ENCODE measurements at places on chromosomes 3 and 15. TPM values are rescaled to one million over a fixed set of nuclear protein-coding genes. Genes with fewer than 3 reads are reported as not detected.
A peak's percentile ranks its signal among the peaks of the same experiment; 100 is the strongest.

Gene SAMMSON
- not detected for total RNA-seq

GRCh38 chr3:134299185-134299887 lies 48.7 kb upstream of the RYK start:
- DNase-seq: no peak

DNA sequence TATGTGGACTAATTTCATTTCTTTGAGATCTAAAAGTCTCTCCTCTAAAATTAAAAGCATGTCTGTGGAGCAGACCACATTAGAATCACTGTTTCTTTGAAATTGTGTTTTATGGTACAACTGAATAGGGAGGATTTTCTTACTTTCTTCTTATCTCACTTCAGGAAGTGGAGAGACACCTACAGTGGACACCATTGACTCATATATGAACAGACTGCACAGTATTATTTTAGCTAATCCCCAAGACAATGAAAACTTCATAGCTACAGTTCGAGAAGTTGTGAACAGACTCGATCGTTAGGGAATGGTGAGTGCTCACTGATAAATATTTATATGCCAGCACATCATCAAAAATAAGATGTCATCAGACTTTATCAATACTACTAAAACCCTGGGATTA lies 58.3 kb downstream of the HMG20A start:
- no peak for DNase-seq

Gene COL6A5
- not detected for total RNA-seq

DNA sequence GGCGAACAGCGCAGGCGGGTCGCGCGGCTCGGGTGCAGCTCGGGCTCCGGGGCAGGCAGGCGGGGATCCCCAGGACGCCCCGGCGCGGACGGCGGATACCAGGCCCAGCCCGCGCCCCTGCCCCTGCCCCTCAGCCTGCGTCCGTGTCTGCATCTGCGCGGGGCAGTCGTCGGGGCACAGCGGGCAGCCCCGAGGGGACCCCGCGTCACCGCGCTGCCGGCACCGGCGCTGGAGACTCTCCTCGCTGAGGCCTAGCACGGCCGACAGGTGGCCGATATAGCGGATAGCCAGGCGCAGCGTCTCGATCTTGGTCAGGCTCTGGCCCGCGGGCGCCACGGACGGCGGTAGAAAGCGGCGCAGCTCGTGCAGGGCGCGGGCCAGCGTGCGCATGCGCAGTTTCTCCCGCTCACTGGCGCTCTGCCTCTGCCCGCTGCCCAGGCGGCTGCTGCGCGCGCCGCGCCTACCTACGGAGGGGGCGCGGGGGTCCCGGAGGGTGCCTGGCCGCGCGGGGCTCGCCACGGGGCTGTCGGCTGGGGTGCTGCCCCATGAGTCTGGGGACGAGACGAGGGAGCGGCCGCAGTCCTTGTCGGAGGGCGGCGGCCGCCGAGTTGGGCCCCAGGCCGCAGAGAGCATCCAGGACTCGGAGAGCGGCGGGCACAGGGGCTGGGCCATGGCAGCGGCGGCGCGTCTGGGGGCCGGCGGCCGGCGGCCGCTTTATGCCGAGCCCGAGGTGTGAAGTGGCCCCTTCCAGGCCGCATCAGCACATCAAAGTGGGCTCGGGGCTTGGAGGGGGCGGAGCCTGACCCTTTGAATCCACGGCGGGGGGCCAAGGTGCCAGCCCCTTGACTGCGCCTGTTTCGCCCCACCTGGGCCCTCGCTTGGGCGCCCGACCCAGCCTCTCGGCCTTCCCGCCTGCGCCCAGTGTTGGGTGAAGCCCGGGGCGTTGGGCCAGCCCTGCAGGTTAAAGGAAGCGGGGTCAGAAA lies at the start of gene MESP1:
Gene MESP1, minus strand, starts transcription at position 690 of the 983 bp plus-strand sequence. Its CDS starts 18 bp downstream, at position 672.
- peak; percentile 97 for DNase-seq

DNA sequence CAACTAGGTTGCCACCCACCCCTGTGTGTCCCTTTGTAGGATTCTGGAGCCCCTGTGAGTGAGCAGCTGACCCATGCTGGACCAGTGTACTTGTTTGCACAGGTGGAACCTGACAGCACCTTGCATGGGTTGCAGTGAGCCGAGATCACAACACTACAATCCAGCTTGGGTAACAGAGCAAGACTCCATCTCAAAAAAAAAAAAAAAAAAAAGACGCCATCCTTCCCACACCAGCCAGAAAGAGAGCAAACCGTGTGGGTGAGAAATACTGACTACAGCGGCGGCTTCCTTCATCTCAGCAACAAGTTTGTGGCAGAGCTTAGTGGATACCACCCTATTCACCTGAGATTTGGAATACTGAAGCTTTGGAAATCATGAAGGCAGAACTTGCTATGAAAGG lies 746 bp upstream of the CD80 start:
- no peak for DNase-seq

Gene PPP2R3A
- 26.1 TPM for total RNA-seq

Gene SENP7
- 24.0 TPM for total RNA-seq

GRCh38 chr3:99637016-99637367 lies 1.4 kb upstream of the COL8A1 start:
- DNase-seq: no peak

- no peak for DNase-seq
Measured at GRCh38 chr3:105798381-105798934, 70.4 kb downstream of the CBLB start.

- no peak for DNase-seq
Measured at GRCh38 chr15:83094583-83094982, 12.9 kb upstream of the TM6SF1 start.

Gene ATP8B4
- 4.9 TPM for total RNA-seq

GRCh38 chr3:54038391-54038790 lies 84.0 kb upstream of the CACNA2D3 start:
- DNase-seq: no peak

GRCh38 chr3:4745235-4745610 lies 234.0 kb upstream of the BHLHE40 start:
- no peak for DNase-seq

DNA sequence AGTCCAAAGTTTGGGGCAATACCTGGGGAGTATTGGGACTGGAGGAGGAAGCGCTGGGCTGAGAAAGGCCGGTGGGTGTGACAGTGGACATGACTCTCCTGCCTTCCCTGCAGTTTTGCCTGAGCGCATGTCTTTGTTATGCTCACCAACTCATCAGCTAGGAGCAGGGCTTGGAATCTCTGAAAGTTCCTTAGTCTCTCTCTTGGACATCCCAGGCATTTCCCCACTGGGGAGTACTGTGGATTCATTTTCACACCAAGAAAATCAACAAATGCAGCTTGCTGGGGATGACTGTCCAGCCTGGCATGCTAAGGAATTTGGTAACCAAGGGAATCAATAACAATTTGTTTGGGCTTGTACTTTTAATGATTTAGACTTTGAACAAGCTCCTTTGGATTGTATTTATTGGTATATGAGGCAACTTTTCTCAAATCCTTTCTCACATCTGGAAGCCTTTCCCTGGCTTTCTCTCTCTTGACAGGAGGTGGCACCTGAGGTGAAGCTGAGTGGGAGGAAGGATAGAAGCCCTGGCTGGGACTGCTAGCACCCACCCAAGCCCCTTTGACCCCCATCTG lies 48.5 kb upstream of the CHST2 start:
- DNase-seq: no peak

- DNase-seq: no peak
Measured at GRCh38 chr3:188663839-188664238, 507.9 kb upstream of the TPRG1 start.

Gene FSIP1
- not detected for total RNA-seq

Gene STAB1
- total RNA-seq: 27.0 TPM

- DNase-seq: no peak
Measured at GRCh38 chr3:132593947-132594323, 3.1 kb upstream of the ACKR4 start.

DNA sequence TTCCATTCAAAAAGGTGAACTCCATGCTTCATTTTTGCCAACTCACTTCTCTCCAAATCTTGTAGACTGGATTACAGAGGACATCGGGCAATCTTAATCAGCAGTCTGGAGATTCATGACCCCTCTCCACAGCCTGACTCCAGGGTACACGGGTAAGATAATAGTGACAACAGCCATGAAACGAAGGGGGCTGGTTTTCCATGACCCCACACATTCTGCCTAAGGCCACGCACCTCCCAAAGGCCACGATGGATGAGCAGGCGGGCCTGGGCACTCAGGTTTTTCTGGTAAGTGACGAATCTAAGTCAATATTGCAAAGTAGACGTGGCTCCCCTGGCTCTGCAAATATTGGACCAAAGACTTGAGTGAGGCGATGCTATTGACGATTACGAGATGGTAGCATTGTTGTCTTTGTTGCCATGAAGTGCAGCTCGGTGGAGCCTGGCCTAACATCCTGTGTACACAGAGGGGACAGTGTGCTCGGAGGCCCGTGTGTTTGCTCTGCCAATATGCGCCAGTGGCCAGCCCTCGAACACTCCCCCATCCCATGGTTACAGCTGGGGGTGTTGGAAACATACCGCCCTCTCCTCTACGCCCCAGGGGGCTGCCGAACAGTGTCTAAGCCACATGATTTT lies 119.1 kb downstream of the OPA1 start:
- no peak for DNase-seq

DNA sequence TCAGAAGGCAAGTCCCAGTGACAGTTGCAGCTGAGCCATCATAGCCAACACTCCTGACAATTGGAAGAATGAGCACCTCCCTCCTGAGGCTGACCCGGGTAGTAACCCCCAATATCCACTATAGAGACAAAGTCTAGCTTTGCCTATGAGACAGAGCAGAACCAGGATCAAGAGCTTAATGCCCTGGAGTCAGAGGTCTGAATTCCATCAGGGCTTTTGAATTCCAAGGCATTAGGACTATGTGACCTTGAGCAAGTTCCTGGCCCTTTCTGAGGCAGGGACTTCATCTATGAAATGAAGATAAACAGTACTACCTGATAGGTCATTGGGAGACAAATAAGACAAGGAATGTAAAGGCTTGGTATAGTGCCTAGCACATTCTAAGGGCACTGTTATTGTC lies 3.1 kb upstream of the INAFM2 start:
- DNase-seq: no peak
